ENCODE measurements at places on chromosomes 16 and 17. TPM values are rescaled to one million over a fixed set of nuclear protein-coding genes. Genes with fewer than 3 reads are reported as not detected.

KRTAP4-6 gene
- not detected for total RNA-seq

NXPH3 gene
- 0.61 TPM for total RNA-seq

SCARF1 gene
- total RNA-seq, result 115 TPM

PHOSPHO1 gene
- total RNA-seq, result not detected

C17orf113 gene
- total RNA-seq, result 0.32 TPM

CCL1 gene
- not detected for total RNA-seq

CDC42EP4 gene
- 10.7 TPM for total RNA-seq

ZFPM1 gene
- 0.97 TPM for total RNA-seq

ZP2 gene
- not detected for total RNA-seq

SLC5A11 gene
- total RNA-seq, result under 0.01 TPM

GAS2L2 gene
- total RNA-seq, result not detected

PYDC1 gene
- not detected for total RNA-seq

TAC4 gene
- not detected for total RNA-seq

CSF3 gene
- total RNA-seq, result 0.97 TPM

FOXC2 gene
- total RNA-seq, result 2.4 TPM

KRT34 gene
- total RNA-seq, result not detected

MFSD11 gene
- total RNA-seq, result 28.9 TPM

HSD11B2 gene
- 0.65 TPM for total RNA-seq
